ENCODE measurements at places on chromosomes 4 and X.

GRCh38 chr4:1021386-1022050, 10.1 kb downstream of the FGFRL1 start:
- no peak for DNase-seq

DNA sequence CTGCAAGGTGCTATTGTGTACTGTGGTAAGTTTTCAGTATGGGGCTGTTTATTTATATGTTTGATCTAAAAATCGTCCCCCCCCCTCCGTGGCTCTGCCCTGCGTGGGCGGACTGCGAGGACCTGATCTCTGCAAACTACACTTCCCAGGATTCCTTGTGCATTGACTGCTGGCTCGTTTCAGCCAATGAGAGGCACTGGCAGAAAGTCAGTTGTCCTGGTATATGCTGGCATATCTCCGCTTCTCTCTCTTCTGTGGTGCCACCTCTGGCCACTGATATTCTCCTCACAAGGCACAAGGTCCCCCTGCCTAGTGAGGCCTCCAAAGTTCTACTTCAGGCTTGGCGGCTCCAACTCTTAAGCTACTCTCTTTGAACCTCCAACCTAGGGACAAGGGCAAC, 168.8 kb upstream of the ZFP42 start:
- no peak for DNase-seq

DNA sequence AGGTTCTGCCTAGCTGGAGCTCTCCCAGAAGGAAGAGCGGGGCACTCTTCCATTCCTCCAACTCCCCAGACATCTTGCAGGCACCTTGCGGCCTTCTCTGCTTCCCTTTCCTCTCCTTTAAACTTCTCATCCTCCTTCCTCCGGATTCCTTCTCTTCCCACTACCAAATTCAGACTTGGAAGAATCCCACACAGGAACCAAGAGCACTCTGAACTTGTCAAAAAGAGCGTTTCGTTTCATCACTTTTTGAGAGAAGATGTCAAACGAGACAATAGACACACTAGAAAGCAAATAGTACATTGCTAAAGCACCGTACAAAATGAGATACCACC, 512 bp upstream of the UCP1 start:
- no peak for DNase-seq

DNA sequence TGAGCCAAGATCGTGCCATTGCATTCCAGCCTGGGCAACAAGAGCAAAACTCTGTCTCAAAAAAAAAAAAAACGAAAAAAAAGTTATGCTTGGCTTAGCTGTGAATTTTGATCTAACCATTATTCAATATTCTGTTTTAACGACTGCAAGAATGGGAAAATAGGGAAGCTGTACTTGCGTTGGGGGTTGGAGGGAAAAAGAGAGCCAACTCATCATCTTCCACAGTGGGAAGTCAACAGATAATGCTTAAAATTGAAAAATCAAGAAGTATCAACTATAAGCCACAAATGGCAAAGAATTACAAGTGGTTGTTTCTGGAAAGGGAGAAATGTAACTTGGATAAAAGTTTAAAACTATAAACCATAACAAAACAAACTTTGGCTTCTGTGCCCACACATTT, 2.9 kb downstream of the TEC start:
- no peak for DNase-seq

DNA sequence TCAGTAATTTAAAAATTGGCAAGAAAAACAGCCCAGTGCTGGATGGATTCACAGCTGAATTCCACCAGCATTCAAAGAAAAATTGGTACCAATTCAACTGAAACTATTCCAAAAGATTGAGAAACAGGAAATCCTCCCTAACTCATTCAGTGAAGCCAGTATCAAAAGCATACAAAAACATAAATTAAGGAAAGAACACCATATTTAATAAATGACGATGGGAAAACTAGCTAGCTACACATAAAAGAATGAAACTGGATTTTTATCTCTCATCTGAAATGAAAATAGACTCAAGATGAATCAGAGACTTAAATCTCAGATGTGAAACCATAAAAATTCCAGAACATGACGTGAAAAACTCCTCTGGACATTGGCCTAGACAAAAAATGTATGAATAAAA, 516.8 kb upstream of the SPANXN1 start:
- DNase-seq, result no peak

- DNase-seq, result no peak
These were observed 8.0 kb upstream of the MSL3 start for GRCh38 chrX:11750046-11750445.

DNA sequence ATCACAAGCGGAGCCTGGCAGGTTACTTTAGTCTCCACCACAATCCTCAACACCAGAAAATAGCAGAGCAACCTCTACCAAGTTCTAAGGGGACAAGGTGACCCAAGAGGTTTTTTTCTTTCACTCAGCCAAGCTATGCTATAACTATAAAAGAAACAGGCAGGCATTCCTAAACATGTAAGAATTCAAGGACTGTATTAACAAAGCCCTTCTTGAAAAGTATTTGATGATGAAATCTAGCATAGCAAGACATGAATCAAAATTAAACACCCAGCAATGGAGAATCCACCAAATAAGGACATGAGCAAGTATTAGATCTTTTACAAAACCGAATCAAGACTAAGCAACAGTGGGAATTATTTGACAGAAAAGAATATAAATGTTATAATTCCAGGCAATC, 25.7 kb upstream of the C1QTNF7 start:
- no peak for DNase-seq

DNA sequence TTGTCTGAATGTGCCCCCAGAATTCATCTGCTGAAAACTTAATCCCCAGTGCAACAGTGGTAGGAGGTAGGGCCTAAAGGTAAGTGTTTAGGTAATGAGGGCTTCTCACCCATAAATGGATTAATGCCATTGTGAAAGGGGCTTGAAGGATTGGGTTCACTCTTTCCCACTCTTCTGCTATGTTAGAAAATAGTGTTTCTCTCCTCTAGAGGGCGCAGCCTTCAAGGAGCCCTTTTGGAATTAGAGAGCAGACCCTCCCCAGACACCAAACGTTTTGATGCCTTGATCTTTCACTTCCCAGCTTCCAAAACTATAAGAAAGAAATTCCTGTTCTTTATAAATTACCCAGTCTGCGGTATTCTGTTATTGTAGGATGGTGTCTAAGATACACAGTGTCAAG, 706.4 kb downstream of the SMARCA1 start:
- DNase-seq, result no peak

GRCh38 chr4:81740487-81740886, 268.8 kb upstream of the RASGEF1B start:
- DNase-seq, result no peak

- no peak for DNase-seq
These were observed 49.2 kb upstream of the MTMR1 start for GRCh38 chrX:150643958-150644357.

- DNase-seq, result peak; percentile 18
These were observed 850 bp downstream of the IGBP1 start for GRCh38 chrX:70134116-70134477.

GRCh38 chrX:41293269-41293668, 40.7 kb upstream of the DDX3X start:
- DNase-seq, result no peak

- DNase-seq, result no peak
These were observed 57.1 kb downstream of the FREM3 start for GRCh38 chr4:143643399-143643798.

GRCh38 chr4:100557306-100557705, 39.5 kb upstream of the EMCN start:
- no peak for DNase-seq

- DNase-seq, result no peak
These were observed 66.9 kb downstream of the TAB3 start for GRCh38 chrX:30822068-30822681.
